ENCODE measurements at places on chromosomes 16 and 17.

- no peak for DNase-seq
Measured at GRCh38 chr17:63774969-63775265, 947 bp downstream of the DDX42 start.

- DNase-seq, result no peak
Measured at GRCh38 chr17:34243364-34244320, 11.4 kb upstream of the CCL2 start.

DNA sequence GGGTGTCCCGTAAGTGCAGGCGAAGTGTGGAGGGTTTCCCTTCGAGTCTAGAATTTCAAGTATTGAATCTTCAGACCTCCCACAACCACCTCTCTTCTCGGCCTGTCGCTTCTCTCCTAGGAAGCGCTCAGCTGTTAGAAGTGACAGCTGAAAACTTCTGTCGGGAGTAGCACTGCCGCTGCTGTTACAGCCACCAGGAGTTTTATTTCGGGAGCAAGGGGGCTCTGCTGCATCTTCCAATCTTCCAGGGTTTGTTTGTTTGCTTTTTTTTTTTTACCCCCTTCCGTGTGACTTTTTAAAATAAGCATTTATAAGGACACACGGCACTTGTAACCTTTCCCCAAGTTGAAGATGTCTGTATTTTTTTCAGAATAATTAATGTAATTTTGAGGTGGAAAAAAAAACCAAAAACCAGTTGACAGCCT, 767 bp downstream of the RPS6KB1 start:
- DNase-seq, result no peak

- no peak for DNase-seq
Measured at GRCh38 chr17:79549141-79549915, 61.5 kb downstream of the RBFOX3 start.

DNA sequence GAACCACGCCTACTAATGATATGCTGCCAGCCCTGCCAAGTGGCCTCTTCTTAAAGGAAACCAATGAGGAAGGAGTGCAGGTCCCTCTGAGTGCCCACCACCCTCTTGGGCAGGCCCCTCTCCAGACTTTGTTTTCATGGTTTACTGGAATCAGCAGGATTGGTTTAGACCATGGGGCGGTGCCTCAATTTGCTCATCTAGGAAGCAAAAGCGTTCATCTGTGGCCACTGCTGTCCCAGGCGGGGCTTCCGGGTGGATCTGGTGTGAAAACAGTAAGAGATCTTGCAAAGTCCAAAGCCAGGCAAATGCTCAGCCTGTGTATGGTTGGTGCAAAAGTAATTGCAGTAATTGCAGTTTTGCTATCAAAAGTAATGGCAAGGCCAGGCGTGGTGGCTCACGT, 71.3 kb downstream of the AMFR start:
- DNase-seq, result no peak

DNA sequence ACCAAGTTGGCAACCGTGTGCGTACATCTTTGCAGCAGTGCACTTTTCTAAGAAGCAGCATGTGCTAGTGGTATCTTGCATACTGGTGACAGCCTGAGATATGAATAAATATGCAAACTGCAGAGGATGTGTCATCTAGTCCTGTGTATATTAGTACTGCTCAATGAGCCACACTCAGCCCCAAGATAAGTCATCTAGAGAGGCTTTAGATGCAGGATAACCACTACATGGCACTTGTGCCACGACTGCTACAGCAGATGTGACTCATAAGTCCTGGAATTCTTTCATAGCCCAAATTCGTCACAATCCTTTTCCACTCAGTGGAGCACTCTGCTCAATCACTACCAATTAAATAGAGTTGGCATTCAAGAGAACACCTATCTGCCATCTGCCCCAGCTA, 171.5 kb downstream of the AXIN2 start:
- peak; percentile 85 for DNase-seq

GRCh38 chr17:57302690-57303465, 46.6 kb downstream of the MSI2 start:
- no peak for DNase-seq

GRCh38 chr17:28904800-28905199, 1.9 kb upstream of the DHRS13 start:
- DNase-seq, result no peak

GRCh38 chr17:78342449-78343186, 17.3 kb downstream of the SOCS3 start:
- peak; percentile 87 for DNase-seq

- DNase-seq, result peak; percentile 56
Measured at GRCh38 chr17:63919311-63919723, 678 bp upstream of the GH1 start.

- DNase-seq, result no peak
Measured at GRCh38 chr17:48241770-48242497, 134.4 kb downstream of the SNX11 start.

GRCh38 chr17:10208604-10209193, 10.3 kb upstream of the GAS7 start:
- no peak for DNase-seq

- DNase-seq, result no peak
Measured at GRCh38 chr16:10213748-10214147, 31.5 kb upstream of the GRIN2A start.

- peak; percentile 51 for DNase-seq
Measured at GRCh38 chr17:78396441-78397337, 18.2 kb downstream of the PGS1 start.

- DNase-seq, result peak; percentile 32
Measured at GRCh38 chr17:81153340-81153803, 11.9 kb upstream of the PVALEF start.

DNA sequence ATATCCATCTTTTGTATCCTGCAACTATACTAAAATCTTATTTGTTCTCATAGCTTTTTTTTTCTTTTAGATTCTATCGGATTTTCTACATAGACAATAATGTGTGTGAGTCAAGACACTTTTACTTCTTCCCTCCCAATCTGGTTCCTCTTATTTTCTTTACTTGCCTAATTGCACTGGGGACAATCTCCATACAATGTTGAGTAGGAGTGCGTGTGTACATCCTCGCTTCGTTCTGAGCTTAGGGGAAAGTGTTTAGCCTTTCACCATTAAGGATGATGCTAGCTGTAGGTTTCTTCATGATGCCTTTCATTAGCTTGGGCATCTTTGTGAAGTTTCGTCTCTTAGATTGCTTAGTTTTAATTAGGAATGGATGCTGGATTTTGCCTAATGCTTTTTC, 2.9 kb downstream of the SPATA32 start:
- no peak for DNase-seq

DNA sequence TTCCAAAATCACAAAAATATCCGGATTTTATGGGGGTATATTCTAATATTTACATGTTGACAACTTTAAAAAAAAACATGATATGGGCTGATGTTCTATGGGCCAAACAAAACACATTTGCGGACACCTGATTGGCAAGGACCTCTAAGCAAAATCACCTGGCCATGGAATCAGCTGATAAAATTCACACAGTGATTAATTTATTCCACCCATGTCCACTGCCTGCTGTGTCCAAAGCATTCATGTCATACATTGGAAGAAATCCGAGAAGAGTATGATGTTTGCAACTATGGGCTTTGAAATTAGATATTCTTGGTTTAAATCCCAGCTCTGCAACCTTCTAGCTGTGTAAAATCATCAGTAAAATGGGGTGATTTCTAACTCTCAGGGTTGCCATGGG, 538.7 kb downstream of the HAPSTR1 start:
- DNase-seq, result no peak

DNA sequence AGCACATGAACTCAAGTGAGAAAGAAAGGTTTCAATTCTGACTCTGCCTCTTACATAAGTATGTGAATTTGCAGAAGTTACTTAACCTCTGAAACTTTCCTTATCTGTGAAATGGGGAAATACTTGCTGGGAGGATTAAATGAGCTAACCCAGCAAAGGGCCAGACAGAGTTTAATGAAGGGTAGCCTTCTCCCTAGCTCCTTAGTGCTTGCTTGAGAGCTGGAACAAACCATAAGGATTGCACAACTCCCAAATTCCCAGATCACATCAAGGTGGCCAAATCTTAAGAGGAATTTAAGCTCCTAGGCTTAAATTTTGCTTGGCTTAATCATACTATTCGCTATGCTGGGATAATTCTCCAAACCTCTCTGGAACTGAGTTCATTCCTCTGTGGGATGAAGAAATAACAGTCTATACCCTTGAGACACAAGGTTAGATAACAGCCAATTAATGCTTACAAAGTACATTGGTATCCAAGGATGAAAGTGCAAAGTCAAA, 11.8 kb upstream of the WSB1 start:
- peak; percentile 56 for DNase-seq

GRCh38 chr17:542943-543342, 171.7 kb downstream of the VPS53 start:
- no peak for DNase-seq

- no peak for DNase-seq
Measured at GRCh38 chr17:18208092-18208491, 17.3 kb upstream of the LLGL1 start.

- DNase-seq, result peak; percentile 46
Measured at GRCh38 chr17:44672479-44673093, 16.3 kb downstream of the MEIOC start.

- no peak for DNase-seq
Measured at GRCh38 chr17:208429-208828, 27.0 kb upstream of the DOC2B start.

DNA sequence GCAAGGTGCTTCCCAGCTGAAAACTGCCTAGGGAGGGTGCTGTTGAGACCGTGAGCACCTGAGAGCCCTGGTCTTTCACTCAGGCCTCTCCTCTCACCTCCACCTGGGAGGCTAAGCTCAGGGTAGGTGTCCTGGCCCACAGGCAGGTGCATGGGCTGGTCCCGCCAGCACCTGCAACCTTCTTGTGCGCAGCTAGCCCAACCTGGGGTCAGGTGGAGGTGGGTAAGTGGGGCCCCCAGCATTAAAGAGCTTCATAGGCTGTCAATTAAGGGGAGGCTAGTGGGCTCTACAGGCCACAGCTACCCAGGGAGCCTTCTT, 8.7 kb downstream of the ADCY7 start:
- DNase-seq, result no peak

DNA sequence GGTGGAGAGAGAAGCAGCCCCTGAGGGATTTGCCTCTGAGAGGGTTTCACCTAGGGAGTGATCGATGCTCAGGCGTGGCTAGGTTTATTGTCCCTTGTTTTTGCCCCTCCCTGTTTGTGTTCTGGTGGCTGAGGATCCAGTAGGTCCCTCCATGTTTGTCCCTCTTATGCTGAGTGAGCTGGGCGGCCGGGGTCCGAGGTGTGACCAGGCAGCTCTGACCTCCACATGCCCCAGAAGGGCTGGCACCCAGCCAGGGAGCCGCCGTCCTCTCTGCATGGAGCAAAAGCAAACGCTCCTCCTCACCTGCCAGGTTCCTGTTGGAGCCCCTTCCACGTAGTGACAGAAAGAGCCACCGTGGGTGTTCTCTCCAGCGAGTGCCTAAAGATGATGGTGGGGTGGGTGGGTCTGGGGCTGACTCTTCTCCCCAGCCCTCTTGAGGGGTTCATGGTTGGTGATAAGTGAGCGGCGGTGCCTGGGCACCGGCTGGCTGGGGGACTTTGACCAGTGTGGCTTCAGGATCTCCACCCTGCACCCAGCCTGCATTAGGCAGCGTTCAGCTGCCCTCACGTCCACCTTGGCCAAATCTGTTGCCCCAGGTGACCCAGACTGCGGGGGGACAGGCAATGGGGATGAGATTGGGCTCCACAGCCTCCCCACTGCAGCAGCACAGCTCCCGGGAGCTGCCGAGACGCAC, 14.1 kb upstream of the NUDT16L1 start:
- DNase-seq, result no peak

GRCh38 chr17:59329176-59330052, 2.0 kb upstream of the YPEL2 start:
- peak; percentile 70 for DNase-seq

DNA sequence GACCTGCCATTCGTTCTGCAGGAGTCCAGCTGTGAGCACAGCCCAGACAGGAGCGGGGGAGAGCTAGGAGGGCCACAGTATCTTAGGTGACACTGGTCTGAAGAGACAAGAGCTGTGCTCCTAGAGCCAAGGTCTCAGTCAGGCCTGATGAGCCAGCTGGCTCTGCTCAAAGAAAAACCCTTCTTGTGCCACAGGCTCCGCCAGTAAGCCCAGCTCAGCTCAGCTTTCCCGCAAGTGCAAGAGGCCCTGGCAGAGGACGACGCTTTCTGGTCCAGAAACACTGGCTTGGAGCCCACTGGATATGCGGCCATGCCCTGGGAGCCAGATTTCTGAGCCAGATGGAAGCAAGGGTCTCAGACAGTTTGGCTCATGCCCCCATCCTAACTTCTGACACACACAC, 23.9 kb downstream of the PEMT start:
- no peak for DNase-seq

DNA sequence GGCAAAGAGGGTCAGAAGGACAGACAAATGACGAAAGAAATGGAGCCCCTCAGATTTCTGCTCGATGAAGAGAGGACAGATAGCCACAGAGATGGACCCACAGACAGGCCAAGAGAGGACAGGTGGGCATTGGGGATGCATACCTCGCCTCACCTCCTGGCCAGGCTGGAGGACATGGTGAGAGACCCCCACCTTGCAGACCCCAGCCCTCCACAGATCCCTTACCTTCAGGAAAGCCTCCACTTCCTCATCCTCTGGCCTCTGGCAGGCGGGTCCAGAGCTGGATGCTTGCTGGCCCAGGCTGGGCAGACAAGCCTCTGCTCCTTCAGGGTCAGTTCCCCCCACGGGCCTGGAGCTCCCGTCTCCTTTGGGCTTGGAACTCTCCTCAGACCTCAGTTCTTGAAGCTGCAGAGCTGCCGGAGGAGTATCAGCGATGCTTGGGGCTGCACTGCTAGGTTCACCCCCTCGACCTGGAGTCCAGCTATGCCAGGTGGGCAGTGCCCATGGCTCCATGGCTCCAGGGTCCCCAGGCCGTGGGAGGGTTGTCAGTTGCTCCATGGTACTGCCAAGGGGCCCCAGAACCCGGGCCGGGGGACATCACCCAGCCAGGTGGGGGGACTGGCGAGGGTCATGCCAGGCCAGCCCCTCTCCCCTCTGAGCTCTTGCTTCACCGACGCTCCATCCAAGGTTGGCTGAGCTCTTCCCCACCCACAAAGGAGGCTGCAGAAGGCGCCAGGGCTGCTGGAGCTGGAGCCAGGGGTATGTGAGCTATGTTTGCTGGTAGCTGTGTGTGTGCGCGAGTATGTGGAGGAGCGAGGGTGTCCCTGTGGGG, 1.0 kb downstream of the TSPOAP1 start:
- DNase-seq, result peak; percentile 35

GRCh38 chr17:6661464-6661848, 9.9 kb downstream of the C17orf100 start:
- no peak for DNase-seq

DNA sequence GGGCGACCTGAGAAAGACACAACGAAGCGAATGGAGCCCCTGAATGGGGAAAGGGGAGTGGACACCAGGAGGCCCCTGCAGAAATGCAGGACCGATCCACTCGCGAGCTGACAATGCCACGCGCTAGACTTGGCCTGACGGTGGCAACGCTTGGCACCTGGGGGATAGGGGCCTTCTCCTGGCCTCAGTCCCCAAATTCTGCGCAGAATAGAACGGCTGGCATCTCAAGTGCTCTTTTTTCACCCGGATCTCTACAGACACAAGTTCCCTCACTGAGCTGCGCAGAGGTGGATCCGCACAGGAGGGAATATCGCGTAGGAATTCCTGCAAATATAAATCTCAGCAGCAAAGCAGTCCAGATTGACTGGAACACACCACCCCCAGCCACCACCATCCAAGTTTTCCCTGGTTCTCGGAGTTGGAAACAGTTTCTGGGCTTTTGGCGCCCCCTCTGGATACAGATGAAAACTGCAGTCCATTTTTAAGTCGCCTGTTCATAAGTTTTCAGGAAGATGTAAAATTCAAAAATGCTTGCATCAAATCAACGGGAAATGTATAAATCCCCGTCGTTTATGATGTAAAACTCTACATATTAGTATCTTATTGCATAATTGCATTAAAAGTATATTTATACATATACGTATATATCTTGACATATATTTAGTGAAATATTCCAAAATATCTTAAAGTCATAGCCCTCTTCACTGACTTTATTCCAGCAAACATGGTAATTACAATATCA, 2.3 kb upstream of the SOX9 start:
- DNase-seq, result peak; percentile 80

Measured in fibroblast of skin of right quadriceps (primary cell).